ENCODE measurements at places on chromosomes 4 and X. TPM values are rescaled to one million over a fixed set of nuclear protein-coding genes. Genes with fewer than 3 reads are reported as not detected.

TLR3 gene
- total RNA-seq: 10.3 TPM

DNA sequence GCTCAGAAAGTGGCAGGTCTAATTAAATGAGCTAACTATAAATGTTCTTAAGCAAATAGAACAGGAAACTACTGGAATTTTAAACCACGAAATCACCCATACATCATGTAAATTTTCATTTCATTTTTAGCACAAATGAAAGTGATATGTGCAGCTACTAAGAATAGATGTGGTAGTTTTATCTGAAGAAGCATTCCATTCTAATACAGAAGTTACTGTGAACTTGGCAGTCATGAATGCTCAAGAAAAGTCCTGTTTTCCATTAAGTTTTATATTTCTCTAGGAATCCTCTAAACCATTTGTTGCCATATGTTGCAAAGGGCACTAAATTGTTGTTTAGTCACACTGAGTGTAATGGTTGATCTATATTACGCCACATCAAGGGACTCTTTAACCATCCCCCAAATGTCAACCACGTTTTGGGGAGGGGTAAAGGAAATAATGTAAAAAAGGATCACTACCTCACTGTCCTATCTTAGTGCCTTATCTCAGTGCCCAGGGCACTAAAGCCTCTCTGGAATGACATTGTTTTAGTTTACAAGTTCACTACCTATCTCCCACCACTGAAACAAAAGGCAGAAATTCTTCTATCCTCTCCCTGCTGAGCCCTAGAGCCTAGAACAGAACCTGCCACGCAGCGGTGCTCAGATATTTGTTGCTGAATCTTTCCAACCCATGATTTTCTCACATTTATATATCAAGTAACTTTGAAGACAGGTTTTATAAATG lies 118.0 kb downstream of the SHISA3 start:
- no peaks in the 10 kb centered on the region for H3K4me1 ChIP-seq
- H3K36me3 ChIP-seq: no peaks in the 10 kb centered on the region
- H3K4me3 ChIP-seq: no peak overlapping the region
- no peaks in the 10 kb centered on the region for H3K27me3 ChIP-seq

DNA sequence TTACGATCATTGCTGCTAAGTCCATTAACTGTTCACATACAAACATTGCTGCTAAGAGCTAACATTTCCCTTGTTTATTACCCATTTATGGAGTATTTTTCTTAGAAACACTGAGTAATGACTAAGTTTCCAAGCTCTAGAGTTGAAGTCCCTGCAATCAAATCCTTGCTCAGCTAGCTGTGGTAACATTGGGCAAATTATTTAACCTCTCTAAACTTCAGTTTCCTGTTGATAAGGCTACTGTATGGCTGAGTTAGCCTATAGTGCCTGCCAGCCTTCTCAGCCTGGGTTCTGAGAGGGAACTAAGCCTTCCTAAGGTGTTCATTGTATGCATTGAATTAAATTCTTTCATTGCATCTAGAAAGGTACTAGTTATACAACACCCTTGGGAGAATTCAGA lies 15.2 kb upstream of the SCOC start:
- H3K27ac ChIP-seq: no peak overlapping the region
- no peak overlapping the region for H3K4me3 ChIP-seq
- no peaks in the 10 kb centered on the region for H3K36me3 ChIP-seq

DNA sequence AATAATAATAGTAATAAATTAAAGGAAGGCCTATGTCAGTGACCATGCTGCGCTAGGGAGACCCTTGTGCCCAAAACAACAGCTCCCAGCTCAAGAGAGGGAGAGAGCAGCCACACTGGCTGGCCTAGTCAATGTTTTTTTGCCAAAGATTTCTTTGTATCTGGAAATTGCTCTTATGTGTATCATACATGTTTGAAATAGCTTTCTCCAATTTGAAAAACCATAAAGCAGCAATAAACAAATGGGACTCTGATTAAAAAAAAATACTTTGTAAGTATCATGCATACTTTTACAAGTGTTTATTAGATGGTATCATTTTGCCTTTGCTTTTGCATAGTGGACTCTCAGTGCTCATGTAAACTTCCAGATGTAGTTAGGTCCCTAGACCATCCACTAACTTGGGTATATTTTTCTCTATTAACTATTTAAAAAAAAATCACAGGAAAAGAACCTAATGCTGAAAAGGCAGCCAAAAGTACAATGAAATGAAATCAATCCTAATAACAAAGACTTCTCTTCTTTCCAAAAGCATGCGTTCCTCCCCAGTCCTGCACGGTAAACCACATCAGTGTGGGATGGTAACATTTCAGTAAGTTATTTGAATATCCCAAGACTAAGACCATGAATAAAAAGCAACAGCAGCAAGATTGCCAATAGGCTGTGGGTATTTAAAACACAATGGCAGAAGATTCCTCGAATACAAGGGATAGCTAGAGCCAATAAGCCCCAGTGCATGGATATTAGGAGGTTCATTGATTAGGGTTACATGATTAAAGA lies 117.6 kb downstream of the PALLD start:
- no peaks in the 10 kb centered on the region for H3K36me3 ChIP-seq
- H3K4me1 ChIP-seq: peaks cover 27% of the 10 kb centered on the region
- H3K4me3 ChIP-seq: no peak overlapping the region
- no peak for DNase-seq
- H3K27ac ChIP-seq: no peak overlapping the region

SLC6A14 gene
- total RNA-seq: 0.44 TPM

TMEM154 gene
- 34.5 TPM for total RNA-seq

- no peaks in the 10 kb centered on the region for H3K36me3 ChIP-seq
- no peak overlapping the region for H3K4me3 ChIP-seq
- H3K4me1 ChIP-seq: no peaks in the 10 kb centered on the region
- no peak for DNase-seq
- no peak overlapping the region for H3K27ac ChIP-seq
- no peaks in the 10 kb centered on the region for H3K27me3 ChIP-seq
Observed at GRCh38 chrX:84047339-84047738, 140.7 kb downstream of the RPS6KA6 start.

GRCh38 chr4:71602289-71602900 lies 181.5 kb downstream of the GC start:
- no peak for DNase-seq
- no peaks in the 10 kb centered on the region for H3K36me3 ChIP-seq
- no peak overlapping the region for H3K4me3 ChIP-seq
- no peak overlapping the region for H3K27ac ChIP-seq
- H3K27me3 ChIP-seq: no peaks in the 10 kb centered on the region

All from PC-9 (cell line).